ENCODE measurements at places on chromosomes 4 and X. TPM values are rescaled to one million over a fixed set of nuclear protein-coding genes. Genes with fewer than 3 reads are reported as not detected.

Gene CXCL13
- polyA plus RNA-seq = not detected

- no peak for DNase-seq
- no peaks in the 10 kb centered on the region for H3K27me3 ChIP-seq
- H3K4me1 ChIP-seq = no peaks in the 10 kb centered on the region
- H3K36me3 ChIP-seq = no peaks in the 10 kb centered on the region
Measured at GRCh38 chr4:156638925-156639605, 332.5 kb downstream of the PDGFC start.

- DNase-seq = no peak
- peaks cover 5% of the 10 kb centered on the region for H3K4me1 ChIP-seq
- no peaks in the 10 kb centered on the region for H3K36me3 ChIP-seq
- H3K4me3 ChIP-seq = no peak overlapping the region
Measured at GRCh38 chrX:31219174-31219573, 147.3 kb upstream of the FTHL17 start.

DNA sequence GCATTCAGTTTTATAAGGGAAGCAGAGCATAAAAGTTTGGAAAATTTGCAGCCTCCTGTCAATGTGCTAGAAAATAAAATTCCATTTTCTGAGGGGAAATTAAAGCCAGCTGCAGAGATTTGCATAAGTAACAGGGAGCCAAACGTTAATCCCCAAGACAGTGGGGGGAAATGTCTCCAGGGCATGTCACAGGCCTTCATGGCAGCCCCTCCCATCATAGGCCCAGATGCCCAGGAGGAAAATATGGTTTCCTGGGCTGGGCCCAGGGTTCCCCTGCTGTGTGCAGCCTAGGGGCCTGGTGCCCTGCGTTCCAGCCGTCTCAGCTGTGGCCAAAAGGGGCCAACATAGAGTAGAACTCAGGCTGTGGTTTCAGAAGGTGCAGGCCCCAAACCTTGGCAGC, 9.3 kb downstream of the RNF4 start:
- H3K36me3 ChIP-seq = peaks cover 6% of the 10 kb centered on the region
- no peaks in the 10 kb centered on the region for H3K27me3 ChIP-seq
- H3K27ac ChIP-seq = peak overlapping the region; percentile 42
- H3K4me1 ChIP-seq = peaks cover 70% of the 10 kb centered on the region
- DNase-seq = no peak

Data from naive B cell (primary cell).